ENCODE measurements at places on chromosomes 3 and 15. TPM values are rescaled to one million over a fixed set of nuclear protein-coding genes. Genes with fewer than 3 reads are reported as not detected.

- no peak for DNase-seq
- H3K4me1 ChIP-seq, result peaks cover under 1% of the 10 kb centered on the region
- no peaks in the 10 kb centered on the region for H3K36me3 ChIP-seq
- H3K27me3 ChIP-seq, result no peaks in the 10 kb centered on the region
These were observed 544.1 kb upstream of the MDFIC2 start for GRCh38 chr3:70856414-70857162.

The GOLGA6L4 gene
- 0.87 TPM for total RNA-seq

- H3K27ac ChIP-seq, result no peak overlapping the region
- H3K27me3 ChIP-seq, result no peaks in the 10 kb centered on the region
- no peak overlapping the region for H3K4me3 ChIP-seq
- no peaks in the 10 kb centered on the region for H3K36me3 ChIP-seq
These were observed 48.5 kb downstream of the USP13 start for GRCh38 chr3:179701176-179701827.

DNA sequence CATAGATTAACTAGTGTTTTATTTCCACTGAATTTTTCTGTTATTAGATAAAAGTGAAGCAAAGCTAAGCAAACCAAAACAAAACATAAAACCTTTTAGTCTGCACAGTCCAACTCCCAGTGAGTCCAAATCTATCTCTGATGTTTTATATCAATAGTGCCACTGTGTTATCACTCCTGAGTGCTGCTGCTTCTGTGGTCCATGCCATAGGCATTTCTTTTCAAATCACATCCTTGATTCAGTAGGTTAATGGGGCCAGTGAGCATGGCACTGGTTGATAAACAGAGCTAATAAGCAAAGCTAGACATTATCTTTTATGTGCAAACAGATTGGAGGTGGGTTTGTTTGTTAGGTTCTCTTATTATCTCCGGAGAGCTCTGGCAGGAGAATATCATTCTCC, 30.0 kb downstream of the RBMS3 start:
- H3K27me3 ChIP-seq, result no peaks in the 10 kb centered on the region
- no peak for DNase-seq
- H3K36me3 ChIP-seq, result no peaks in the 10 kb centered on the region
- H3K4me3 ChIP-seq, result no peak overlapping the region
- H3K4me1 ChIP-seq, result peaks cover 7% of the 10 kb centered on the region
- H3K27ac ChIP-seq, result no peak overlapping the region

The PAQR5 gene
- total RNA-seq, result 22.4 TPM
